Colonic mucosa (tissue), 4 donors: ENCODE measurements at places on chromosomes 13 and 19.

- no peak for DNase-seq
Observed at GRCh38 chr13:86870444-86870843, 800.7 kb upstream of the SLITRK5 start.

DNA sequence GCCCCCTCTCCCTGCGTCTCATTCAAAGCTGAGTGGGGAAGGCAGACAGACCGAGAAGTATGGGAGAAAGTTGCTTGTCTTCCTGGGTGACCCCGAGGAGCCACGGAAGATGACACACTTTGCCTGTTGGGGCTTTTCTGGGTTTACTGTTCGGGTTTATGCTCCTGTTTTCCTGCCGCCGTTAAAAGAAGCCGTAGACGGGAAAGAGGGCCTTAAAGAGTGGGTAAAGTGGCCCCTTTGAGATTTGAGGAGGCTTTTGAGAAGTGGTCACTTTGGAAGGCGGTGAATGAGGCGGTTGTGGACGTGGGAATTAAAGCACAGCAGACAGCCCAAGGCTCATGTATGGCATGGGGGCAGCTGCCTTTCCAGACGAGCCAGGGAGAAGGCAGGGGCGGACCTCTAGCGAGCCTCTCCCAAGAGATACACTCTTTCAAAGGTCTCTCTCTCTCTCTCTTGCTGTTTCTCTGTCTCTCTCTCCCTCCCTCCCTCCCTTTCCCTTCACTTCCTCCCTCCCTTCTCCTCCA, 493 bp upstream of the LHFPL6 start:
- no peak for DNase-seq

- DNase-seq, result no peak
Observed at GRCh38 chr19:7987114-7987768, 18.2 kb downstream of the ELAVL1 start.

DNA sequence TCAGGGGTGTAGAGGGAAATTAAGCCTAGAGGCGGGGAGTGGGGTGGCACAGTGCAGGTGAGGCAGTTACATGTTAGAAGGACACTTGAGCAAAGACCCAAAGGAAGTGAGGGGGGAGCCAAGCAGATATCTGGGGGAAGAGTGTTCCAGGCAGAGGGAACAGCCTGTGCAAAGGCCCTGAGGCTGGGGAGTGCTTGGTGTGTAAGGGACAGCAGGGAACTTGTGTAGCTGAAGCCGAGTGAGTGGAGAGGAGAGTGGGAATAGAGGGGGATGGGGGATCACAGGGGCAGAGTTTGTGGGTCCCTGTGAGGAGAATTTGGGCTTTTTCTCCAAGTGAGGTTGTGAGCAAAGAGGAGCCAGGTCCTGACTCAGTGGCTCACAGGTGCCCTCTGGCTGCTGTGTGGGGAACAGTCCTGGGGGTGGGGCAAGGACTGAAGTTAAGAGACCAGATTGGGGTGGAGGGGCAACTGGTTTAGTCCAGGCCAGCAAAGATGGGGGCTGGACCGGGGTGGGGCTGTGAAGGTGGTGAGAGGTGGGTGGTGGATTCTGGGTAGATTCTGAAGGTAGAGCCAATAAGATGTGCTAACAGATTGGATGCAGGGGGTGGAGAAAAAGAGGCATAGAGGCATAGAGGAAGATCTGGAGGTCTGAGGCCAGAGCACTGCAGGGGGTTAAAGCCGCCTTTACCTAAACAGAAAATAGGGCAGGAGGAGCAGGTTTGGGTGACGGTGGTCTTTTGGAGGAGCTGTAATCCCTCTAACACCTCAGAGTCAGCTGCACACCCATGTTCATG, 75.3 kb downstream of the CACNA1A start:
- DNase-seq, result peak; percentile 37
